ENCODE measurements at places on chromosomes 13 and 19. TPM values are rescaled to one million over a fixed set of nuclear protein-coding genes. Genes with fewer than 3 reads are reported as not detected.

DNA sequence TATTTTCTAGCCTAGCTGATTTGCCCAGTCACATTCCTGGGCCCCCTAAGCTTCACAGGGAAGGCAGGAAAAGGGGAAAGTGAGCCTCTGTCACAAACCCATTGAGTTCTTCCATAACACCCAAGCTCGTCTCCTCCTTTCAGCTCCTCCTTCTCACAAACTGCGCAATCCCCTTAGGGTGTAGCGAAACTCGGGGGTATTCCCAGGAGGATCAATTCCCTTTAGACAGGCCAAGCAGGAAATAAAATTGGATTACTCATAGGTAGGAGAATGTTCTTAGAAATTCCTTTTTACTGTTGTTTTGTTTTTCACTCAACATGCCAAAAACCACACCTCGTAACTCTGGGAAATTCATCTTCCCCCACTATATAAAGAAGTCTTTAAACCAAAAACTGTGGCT lies 139.3 kb downstream of the IRS2 start:
- DNase-seq = no peak

DNA sequence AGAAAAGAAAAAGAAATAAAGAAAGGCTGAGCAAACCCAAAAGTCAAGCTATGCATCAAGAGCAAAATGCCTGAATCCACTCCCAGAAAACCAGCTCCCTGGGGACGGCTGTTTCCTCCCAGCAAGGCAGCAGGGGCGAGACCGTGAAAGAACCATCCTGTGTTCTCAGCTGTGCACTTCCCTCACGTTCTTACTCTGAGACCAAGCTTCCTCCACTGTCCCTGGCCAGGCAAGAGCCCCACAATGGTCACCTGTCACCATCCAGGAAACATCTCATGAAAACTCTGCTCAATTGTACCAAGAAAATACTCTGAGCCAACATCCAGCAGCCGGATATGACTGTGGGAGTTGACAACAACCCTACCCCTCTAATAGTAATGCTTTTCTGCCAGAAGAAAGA lies 22.9 kb downstream of the RAB20 start:
- no peak for DNase-seq

- DNase-seq = no peak
Observed at GRCh38 chr13:72163678-72164077, 296.7 kb upstream of the DACH1 start.

Gene PTGER1
- total RNA-seq = 0.97 TPM

Gene LRRC8E
- total RNA-seq = not detected

All from activated naive CD4-positive, alpha-beta T cell treated with anti-CD3 and anti-CD28 coated beads, Interleukin-2, amount 50 U/mL, for 72 hours (primary cell).